ENCODE measurements at places on chromosomes 6 and 20.

- peak; percentile 31 for DNase-seq
These were observed 264.3 kb upstream of the PLN start for GRCh38 chr6:118283766-118284165.

GRCh38 chr6:163323274-163323673, 91.2 kb upstream of the QKI start:
- DNase-seq = no peak

DNA sequence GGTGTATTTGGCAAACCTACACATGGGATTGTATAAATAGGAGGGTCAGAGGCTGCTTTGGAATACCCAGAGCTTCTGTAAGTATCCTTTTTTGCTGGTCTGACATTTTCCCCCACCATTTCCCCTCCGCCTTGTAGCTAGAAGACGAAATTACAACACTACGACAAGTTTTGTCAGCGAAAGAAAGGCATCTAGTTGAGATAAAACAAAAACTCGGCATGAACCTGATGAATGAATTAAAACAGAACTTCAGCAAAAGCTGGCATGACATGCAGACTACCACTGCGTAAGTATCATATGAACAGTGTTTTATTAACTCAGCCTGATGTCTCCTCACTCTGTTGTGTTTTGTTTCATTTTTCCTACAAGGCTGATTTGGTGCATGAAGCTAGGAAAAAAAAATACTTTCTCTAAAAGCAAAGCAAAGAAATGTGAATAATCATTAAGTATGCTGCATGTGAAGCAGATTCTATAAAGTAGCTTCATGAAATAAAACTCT, 72.7 kb downstream of the HDDC2 start:
- DNase-seq = no peak

GRCh38 chr6:140343128-140343527, 968.7 kb upstream of the CITED2 start:
- no peak for DNase-seq

- DNase-seq = no peak
These were observed 635.3 kb upstream of the MARCKS start for GRCh38 chr6:113221850-113222249.

GRCh38 chr20:11686820-11687543, 230.7 kb upstream of the BTBD3 start:
- DNase-seq = no peak

DNA sequence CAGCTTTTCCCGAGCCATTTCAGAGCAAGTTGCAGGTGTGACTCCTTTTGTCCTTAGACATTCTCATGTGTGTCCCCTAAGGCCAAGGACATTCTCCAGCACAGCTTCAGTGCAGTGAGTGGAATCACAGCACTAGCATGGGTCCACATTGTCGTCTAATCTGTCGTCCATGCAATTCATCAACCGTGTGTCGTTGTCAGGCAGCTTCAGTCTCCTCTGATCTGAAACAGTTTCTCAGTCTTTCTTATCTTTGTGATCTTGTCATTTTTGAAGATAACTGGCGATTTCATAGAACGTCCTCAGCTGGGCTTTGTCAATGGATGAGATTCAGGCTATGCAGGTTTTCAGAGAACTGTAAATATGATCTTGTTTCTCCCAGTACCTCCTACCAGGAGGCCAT, 31.7 kb downstream of the CST2 start:
- no peak for DNase-seq

- DNase-seq = no peak
These were observed 80.4 kb downstream of the ARMC2 start for GRCh38 chr6:108928650-108929049.

DNA sequence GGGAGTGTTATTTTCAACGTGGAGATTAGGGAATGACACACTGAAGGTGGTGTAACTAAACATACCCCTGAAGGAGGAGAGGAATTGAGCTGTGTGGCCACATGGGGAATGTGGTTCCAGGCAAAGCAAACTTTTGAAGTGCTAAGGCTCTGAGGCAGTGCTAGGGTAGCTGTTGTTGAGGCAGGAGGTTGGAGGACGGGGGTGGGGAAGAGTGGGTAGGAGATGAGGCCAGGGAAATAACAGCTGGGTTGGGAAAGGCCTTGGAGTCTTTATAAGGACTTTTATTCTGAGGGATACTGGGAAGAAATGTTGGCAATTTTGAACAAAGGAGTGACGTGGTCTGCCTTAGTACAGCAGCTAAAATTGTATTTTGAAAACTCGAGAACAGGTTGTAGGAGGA, 13.0 kb downstream of the RPRD1B start:
- DNase-seq = no peak

DNA sequence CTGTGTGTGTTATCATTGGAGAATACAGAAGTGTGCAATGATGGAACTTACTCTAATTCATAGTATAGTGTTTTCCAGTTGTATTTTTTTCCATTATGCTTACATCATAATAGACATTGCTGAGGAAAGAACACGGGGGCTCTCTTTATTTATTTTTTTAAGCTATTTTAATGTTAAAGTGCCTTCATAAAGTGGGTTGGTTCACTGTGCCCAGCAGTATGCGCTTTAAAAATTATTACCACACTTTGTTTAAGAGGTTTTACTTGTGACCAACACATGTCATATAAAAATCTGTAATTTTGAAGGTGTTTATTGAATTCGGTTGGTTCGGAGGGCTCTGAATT, 215.8 kb downstream of the TMEM242 start:
- DNase-seq = no peak

DNA sequence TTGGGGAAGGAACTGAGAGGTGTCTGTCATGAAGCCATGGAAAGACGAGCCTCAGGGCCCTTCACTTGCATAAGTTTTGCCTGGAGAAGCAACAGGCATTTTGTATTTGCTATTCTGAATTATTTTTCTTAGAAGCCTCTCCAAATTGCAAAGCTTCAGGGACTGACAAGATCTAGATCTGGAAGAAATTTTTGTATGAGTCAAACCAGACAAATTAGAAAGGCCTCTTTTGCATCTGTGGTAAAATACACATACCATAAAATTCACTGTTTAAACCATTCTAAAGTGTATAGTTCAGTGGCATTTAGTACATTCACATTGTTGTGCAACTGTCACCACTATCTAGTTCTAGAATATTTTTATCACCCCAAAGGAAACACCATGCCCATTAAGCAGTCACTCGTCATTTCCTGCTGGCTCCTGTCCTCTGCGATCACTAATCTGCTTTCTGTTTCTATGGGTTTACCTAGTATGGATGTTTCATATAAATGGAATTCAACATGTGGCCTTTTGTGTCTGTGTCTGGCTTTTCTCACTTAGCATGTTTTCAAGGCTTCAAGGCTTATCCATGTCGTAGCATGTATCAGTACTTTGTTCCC, 269.1 kb downstream of the PHF3 start:
- DNase-seq = no peak

- DNase-seq = no peak
These were observed 61.7 kb downstream of the CD40 start for GRCh38 chr20:46179862-46180261.

DNA sequence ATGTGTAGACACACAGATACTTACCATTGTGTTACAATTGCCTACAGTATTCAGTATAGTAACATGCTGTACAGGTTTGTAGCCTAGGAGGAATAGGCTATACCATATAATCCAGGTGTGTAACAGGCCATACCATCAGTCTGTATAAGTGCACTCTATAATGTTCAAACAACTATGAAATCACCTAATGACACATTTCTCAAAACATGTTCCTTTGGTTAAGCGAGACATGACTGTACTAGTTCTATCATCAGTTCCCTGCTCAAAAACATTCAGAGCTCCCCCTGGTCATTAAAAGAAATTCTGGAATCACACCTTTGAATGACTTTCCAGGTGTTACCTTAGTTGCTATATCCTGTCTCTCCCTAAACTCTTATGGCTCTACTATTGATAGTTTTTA, 70.4 kb upstream of the SLC2A12 start:
- DNase-seq = no peak

GRCh38 chr20:37323985-37324384, 22.0 kb upstream of the SRC start:
- DNase-seq = no peak

- DNase-seq = no peak
These were observed 116.0 kb downstream of the LRRC1 start for GRCh38 chr6:53910834-53911233.

DNA sequence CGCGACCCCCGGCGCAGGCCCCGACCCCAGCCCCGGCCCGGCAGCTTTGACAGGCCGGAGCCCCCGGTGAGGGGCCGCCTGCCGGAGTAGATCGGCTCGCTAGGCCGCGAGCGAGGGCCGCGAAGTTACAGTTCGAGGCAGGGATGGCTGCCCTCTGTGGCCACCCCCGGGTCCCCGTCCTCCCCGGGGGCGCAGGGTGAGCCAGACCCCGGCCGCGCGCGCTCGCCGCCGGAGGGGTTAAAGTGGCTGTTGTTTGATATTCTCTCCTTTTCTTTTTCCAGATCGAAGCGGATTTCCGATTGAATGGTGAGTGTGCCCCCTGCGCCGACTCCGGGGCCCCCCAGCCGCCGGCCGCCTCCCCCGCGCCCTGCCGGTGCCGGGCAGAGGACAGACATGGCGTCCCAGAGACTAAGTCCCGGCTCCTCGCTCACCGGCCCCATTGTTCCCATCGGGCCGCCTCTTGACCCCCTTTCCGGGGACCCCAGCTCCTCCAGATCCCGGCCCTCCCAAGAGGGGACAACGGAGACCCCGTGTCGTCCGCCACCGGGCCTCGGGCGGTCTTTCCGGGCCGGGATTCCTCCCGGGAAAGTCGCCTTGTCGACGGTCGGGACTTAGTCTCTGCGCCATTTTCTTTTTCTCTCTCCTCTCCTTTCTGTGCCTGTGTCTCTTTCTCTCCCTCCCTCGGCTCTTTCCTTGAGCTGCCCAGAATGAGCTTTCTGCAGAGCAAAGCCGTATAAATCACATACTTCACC, 704 bp downstream of the TOP1 start:
- peak; percentile 29 for DNase-seq

GRCh38 chr20:17895641-17896171, 72.9 kb downstream of the SNX5 start:
- DNase-seq = no peak
